Sigmoid colon (tissue), 7 donors: ENCODE measurements at places on chromosomes 7 and 10. TPM values are rescaled to one million over a fixed set of nuclear protein-coding genes. Genes with fewer than 3 reads are reported as not detected.

The CNPY1 gene
- total RNA-seq = not detected

The VPS37D gene
- total RNA-seq = 5.3 TPM

The SORCS1 gene
- total RNA-seq = 10.5 TPM

The PPP2R2D gene
- 22.7 TPM for total RNA-seq

The ATOH7 gene
- not detected for total RNA-seq

The LRRC61 gene
- total RNA-seq = 11.2 TPM

GRCh38 chr10:59016043-59016442 lies 160.4 kb upstream of the PHYHIPL start:
- H3K27me3 ChIP-seq = no peaks in the 10 kb centered on the region
- H3K27ac ChIP-seq = no peak overlapping the region
- no peak for DNase-seq
- H3K4me1 ChIP-seq = no peaks in the 10 kb centered on the region

- no peaks in the 10 kb centered on the region for H3K4me1 ChIP-seq
- H3K36me3 ChIP-seq = no peaks in the 10 kb centered on the region
- H3K27ac ChIP-seq = no peak overlapping the region
- H3K27me3 ChIP-seq = no peaks in the 10 kb centered on the region
- no peak for DNase-seq
These were observed 288.6 kb upstream of the PHF14 start for GRCh38 chr7:10685040-10685439.

- no peaks in the 10 kb centered on the region for H3K36me3 ChIP-seq
- H3K27me3 ChIP-seq = no peaks in the 10 kb centered on the region
- no peak overlapping the region for H3K27ac ChIP-seq
- no peak overlapping the region for H3K4me3 ChIP-seq
- no peaks in the 10 kb centered on the region for H3K4me1 ChIP-seq
These were observed 45.0 kb upstream of the AKR1C1 start for GRCh38 chr10:4918236-4918635.

DNA sequence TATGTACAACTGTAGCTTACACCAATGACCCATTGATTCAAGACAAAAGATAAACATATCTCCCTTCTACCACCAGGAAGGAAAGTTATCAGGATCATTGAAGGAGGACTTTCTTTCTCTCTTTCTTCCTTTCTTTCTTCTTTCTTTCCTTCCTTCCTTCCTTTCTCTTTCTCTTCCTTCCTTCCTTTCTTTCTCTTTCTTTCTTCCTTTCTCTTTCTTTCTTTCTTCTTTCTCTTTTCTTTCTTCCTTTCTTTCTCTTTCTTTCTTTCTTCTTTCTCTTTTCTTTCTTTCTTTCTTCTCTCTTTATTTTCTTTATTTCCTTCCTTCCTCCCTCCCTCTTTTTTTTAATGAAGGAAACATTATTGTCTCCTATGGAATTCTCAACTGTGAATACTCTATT lies 10.6 kb upstream of the OR2A2 start:
- no peaks in the 10 kb centered on the region for H3K36me3 ChIP-seq
- no peaks in the 10 kb centered on the region for H3K4me1 ChIP-seq
- no peak overlapping the region for H3K4me3 ChIP-seq
- H3K27ac ChIP-seq = no peak overlapping the region

DNA sequence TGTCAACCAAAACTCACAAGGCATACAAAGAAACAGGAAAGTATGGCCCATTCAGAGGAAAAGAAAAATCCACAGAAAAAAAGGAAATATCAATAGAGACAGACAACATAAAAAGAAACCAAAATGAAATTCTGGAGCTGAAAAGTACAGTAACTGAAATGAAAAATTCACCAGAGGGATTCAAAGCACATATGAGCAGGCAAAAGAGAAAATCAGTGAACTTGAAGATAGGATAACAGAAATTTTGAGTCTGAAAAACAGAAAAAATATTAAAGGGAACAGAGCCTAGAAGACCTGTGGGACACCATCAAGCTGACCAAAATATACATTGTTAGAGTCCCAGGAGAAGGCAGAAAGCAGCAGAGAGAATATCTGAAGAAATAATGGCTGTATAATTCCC lies 60.6 kb downstream of the XPNPEP1 start:
- peaks cover 15% of the 10 kb centered on the region for H3K36me3 ChIP-seq
- H3K27ac ChIP-seq = no peak overlapping the region
- H3K4me3 ChIP-seq = no peak overlapping the region

- H3K36me3 ChIP-seq = no peaks in the 10 kb centered on the region
- DNase-seq = peak; percentile 66
- peaks cover 14% of the 10 kb centered on the region for H3K4me1 ChIP-seq
- H3K27me3 ChIP-seq = no peaks in the 10 kb centered on the region
These were observed 300 bp downstream of the ARHGAP21 start for GRCh38 chr10:24723386-24723787.

- no peaks in the 10 kb centered on the region for H3K27me3 ChIP-seq
- H3K36me3 ChIP-seq = no peaks in the 10 kb centered on the region
- no peak overlapping the region for H3K4me3 ChIP-seq
These were observed 43.1 kb upstream of the EMX2 start for GRCh38 chr10:117499248-117500105.

GRCh38 chr10:10475812-10476211 lies 541.9 kb upstream of the CELF2 start:
- no peaks in the 10 kb centered on the region for H3K36me3 ChIP-seq
- H3K27ac ChIP-seq = no peak overlapping the region
- H3K4me3 ChIP-seq = no peak overlapping the region
- no peaks in the 10 kb centered on the region for H3K27me3 ChIP-seq

GRCh38 chr10:129333706-129334105 lies 133.3 kb upstream of the MGMT start:
- no peak for DNase-seq
- no peak overlapping the region for H3K4me3 ChIP-seq
- peaks cover 13% of the 10 kb centered on the region for H3K27me3 ChIP-seq

- DNase-seq = no peak
- no peaks in the 10 kb centered on the region for H3K27me3 ChIP-seq
- H3K36me3 ChIP-seq = no peaks in the 10 kb centered on the region
- no peak overlapping the region for H3K4me3 ChIP-seq
These were observed 246.2 kb downstream of the CCDC7 start for GRCh38 chr10:32692174-32692573.

DNA sequence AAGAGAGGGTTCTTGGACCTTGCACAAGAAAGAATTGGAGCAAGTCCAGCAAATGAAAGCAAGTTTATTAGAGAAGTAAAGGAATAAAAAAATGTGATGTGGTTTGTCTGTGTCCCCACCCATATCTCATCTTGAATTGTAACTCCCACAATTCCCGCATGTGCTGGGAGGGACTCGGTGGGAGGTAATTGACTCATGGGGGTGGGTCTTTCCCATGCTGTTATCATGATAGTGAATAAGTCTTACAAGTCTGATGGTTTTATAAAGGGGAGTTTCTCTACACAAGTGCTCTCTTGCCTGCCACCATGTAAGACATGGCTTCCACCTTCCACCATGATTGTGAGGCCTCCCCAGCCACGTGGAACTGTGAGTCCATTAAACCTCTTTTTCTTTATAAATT lies 39.2 kb upstream of the FZD9 start:
- H3K36me3 ChIP-seq = no peaks in the 10 kb centered on the region
- peaks cover 8% of the 10 kb centered on the region for H3K4me1 ChIP-seq
- H3K27ac ChIP-seq = no peak overlapping the region
- no peak overlapping the region for H3K4me3 ChIP-seq
- DNase-seq = no peak

- H3K36me3 ChIP-seq = peaks cover 22% of the 10 kb centered on the region
- H3K4me3 ChIP-seq = no peak overlapping the region
- H3K27ac ChIP-seq = no peak overlapping the region
- no peaks in the 10 kb centered on the region for H3K27me3 ChIP-seq
These were observed 49.5 kb downstream of the UBE3C start for GRCh38 chr7:157188091-157188665.

DNA sequence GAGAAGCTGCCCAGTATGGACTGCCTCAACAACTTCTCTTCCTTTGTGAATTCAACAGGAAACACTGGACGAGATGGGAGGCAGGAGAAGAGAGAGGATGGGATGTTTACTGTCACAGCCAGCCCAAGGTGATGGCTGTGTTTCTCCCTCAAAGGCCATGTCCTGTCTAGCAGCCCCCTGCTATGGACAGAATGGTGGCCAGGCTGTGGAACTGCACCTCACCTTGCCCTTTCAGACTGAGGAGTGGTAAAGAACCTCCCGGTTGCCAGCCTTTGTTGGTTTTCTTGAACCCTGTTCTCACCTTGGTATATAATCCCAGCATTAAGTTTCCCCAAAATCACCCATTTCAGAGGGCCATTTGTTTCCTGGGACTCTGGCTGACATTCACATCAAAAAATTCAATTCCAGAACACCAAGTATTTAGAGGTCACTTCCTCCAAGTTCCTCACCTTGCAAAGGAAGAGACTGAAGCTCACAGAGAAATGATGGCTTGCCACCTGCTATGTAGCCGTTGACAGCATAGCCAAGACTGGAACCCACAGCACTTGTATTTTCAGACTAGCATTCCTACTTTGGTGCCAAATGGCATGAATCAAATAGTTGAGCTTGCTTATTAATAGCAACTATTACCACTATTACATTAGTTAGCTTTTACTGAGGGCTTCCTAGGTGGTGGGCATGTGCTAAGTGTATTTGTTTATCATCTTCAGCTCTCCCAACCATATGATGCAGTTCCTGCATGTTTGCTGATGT lies 224.0 kb upstream of the GRB10 start:
- H3K36me3 ChIP-seq = no peaks in the 10 kb centered on the region
- H3K27ac ChIP-seq = no peak overlapping the region
- no peak overlapping the region for H3K4me3 ChIP-seq
- H3K4me1 ChIP-seq = peaks cover 11% of the 10 kb centered on the region
- no peak for DNase-seq

GRCh38 chr10:70565556-70566514 lies 36.7 kb downstream of the PRF1 start:
- no peaks in the 10 kb centered on the region for H3K36me3 ChIP-seq
- H3K4me3 ChIP-seq = no peak overlapping the region
- H3K4me1 ChIP-seq = no peaks in the 10 kb centered on the region
- no peaks in the 10 kb centered on the region for H3K27me3 ChIP-seq
- no peak overlapping the region for H3K27ac ChIP-seq

DNA sequence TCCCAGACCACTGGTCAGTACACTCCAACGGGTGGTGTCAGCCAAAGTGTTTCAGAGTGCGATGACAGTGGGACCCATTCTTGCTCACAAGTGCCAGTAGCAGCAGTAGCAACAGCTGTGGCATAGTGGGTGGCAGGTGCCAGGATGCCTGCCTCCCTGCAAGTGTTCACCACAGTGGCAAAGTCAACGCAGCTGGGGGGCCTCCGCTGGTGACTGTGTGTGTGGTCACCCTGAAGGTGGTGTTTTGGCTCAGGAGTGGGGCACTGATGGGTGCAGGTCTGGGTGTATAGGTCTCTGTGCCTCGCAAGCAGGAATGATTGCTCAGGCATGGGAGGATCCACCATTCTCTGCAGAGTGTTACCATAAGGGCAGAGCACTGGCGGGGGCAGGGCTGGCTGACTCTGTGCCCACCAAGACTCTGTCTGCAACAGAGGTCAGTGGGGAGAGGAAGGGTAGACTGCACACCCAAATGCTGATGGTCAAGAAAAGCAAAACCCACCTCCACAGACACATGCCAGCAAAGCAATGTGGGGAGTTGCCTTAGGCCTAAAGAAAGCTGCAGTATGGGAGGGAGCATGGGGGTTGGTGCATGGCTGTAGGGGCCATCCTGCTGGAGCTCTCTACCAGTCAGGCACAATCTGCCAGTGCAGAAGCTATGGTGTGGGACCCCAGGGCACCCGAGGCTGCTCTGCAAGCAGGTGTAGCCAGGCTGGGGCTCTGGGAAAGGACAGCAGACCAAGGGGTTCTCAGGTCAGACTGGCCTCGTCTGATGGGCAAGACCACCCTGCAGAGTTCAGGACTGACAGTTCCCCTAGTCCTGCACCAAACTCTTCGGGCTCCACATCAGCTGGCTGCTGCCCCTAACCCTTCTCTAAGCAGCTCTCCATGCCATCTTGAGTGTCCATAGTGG lies 368.1 kb downstream of the CTNNA3 start:
- no peaks in the 10 kb centered on the region for H3K4me1 ChIP-seq
- no peak overlapping the region for H3K4me3 ChIP-seq
- H3K36me3 ChIP-seq = no peaks in the 10 kb centered on the region

DNA sequence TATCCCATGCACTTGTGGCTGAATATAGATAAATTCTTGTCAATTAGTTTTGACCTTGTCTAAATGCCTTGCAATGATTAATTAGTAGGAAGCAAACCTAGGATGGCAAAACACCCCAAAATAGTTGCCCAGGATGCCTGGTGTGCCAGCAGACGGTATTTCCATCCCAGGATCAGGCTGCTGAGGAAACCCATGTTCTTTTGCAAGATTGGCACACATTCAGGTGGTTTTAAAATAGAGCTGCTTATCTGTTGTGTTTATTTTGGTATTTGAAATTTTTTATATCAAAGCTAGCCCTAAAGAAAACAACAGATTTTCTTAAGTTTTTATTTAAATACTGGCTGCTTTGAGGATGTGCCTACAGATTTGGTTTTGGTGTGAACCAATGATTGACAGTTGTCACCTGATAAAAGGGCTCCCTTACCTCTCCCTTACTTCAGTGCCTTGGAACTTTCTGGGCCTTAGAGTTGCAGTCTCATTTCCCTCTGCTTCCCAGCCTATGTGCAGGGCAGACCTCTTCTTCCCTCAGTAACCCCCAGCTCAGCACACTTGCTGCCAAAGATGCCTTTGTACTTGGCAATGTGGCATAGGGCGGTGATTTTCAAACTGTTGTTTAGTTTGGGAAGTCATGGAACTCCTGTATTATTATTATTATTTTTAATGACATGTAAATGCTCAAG lies 54.0 kb downstream of the CCNY start:
- H3K36me3 ChIP-seq = no peaks in the 10 kb centered on the region
- H3K4me1 ChIP-seq = peaks cover 43% of the 10 kb centered on the region
- H3K27ac ChIP-seq = no peak overlapping the region
- no peak overlapping the region for H3K4me3 ChIP-seq
- H3K27me3 ChIP-seq = no peaks in the 10 kb centered on the region

- H3K4me3 ChIP-seq = no peak overlapping the region
- no peak for DNase-seq
- H3K4me1 ChIP-seq = no peaks in the 10 kb centered on the region
- H3K36me3 ChIP-seq = no peaks in the 10 kb centered on the region
- H3K27ac ChIP-seq = no peak overlapping the region
These were observed 108.8 kb upstream of the MPP7 start for GRCh38 chr10:28411648-28412047.

- no peaks in the 10 kb centered on the region for H3K27me3 ChIP-seq
- H3K4me1 ChIP-seq = no peaks in the 10 kb centered on the region
- no peak overlapping the region for H3K4me3 ChIP-seq
- no peak overlapping the region for H3K27ac ChIP-seq
- DNase-seq = no peak
These were observed 81.1 kb downstream of the MET start for GRCh38 chr7:116753130-116753529.

DNA sequence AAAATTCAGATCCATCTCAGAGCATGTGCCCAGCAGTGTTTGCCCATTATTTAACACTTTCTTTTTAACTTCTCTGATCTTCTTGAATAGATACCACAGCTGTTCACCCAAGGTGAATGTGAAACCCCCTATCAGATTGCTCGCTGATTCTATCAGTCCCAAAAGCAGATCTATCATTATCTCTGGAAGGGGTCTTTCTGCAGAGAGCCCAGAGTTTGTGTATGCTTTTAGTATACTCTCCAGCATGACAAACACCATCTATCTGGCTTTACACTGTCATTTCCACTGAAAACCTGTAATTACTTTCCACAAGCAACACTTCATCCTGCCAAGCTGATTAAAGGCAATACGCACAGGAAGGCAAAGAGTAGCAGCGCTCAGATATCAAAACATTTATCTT lies 168.2 kb downstream of the CACNA2D1 start:
- H3K27me3 ChIP-seq = no peaks in the 10 kb centered on the region
- no peak overlapping the region for H3K4me3 ChIP-seq
- DNase-seq = no peak
- H3K27ac ChIP-seq = no peak overlapping the region
- no peaks in the 10 kb centered on the region for H3K4me1 ChIP-seq
